Progenitor cell of endocrine pancreas (in vitro differentiated cells): ENCODE measurements at places on chromosomes 3 and 15.

- no peak for DNase-seq
These were observed 4.4 kb upstream of the BRPF1 start for GRCh38 chr3:9727041-9727595.

GRCh38 chr3:16596352-16597032 lies 8.7 kb downstream of the DAZL start:
- no peak for DNase-seq

- DNase-seq, result no peak
These were observed 323.0 kb upstream of the SEMA6D start for GRCh38 chr15:47394286-47394809.

GRCh38 chr3:123371859-123372685 lies 76.8 kb downstream of the ADCY5 start:
- no peak for DNase-seq

DNA sequence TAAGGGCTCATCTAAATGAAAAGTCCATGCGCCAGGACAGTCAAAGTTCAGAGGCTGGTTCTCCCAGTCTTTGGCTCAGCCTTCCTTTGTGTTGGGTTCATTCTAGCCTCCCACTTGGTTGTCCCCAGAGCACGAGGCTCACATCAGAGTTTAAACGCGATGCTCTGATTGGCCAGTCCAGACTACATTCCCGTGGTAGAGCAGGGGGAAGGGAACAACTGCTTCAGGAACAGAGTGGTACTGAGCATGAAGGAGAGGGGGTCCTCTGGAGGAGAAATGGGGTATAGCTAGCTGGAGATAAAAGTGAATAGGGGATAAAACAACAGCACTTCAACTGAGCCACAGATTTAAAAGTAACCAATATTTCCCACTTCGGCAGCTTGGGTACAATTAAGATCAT lies 32.2 kb downstream of the ANAPC13 start:
- no peak for DNase-seq

DNA sequence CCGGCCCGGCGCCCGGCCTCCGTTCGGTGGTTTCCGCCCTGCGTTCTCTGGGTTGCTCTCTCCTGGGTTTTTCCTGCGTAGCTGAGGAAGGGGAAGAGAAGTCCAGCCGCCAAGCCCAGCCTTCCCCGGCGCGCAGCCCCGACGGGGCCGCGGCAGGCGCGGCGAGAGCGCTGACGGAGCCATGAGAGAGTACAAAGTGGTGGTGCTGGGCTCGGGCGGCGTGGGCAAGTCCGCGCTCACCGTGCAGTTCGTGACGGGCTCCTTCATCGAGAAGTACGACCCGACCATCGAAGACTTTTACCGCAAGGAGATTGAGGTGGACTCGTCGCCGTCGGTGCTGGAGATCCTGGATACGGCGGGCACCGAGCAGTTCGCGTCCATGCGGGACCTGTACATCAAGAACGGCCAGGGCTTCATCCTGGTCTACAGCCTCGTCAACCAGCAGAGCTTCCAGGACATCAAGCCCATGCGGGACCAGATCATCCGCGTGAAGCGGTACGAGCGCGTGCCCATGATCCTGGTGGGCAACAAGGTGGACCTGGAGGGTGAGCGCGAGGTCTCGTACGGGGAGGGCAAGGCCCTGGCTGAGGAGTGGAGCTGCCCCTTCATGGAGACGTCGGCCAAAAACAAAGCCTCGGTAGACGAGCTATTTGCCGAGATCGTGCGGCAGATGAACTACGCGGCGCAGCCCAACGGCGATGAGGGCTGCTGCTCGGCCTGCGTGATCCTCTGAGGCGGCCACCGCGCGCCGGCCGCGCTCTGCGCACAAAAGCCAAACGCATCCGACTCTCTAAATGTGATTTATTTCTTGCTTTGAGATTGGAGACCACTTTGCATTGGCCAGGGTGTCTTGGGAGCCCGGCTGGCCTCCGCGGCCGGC lies 727 bp downstream of the RAP2B start:
- DNase-seq, result no peak

GRCh38 chr3:32951410-32951811 lies at the start of gene CCR4:
CCR4 (plus strand) TSS chr3:32951644; CDS start chr3:32953423, 1,779 bp downstream.
- DNase-seq, result no peak

GRCh38 chr3:126389794-126390146 lies 4.9 kb upstream of the CFAP100 start:
- no peak for DNase-seq

GRCh38 chr15:66252685-66253417 lies 699 bp downstream of the MEGF11 start:
- no peak for DNase-seq

- DNase-seq, result no peak
These were observed 41.8 kb downstream of the EHHADH start for GRCh38 chr3:185212086-185212485.

GRCh38 chr3:18591120-18591519 lies 166.0 kb upstream of the SATB1 start:
- DNase-seq, result no peak

GRCh38 chr15:89078851-89079810 lies 9.1 kb upstream of the ABHD2 start:
- no peak for DNase-seq

GRCh38 chr3:116701070-116701469 lies 8.5 kb upstream of the TUSC7 start:
- DNase-seq, result no peak

- DNase-seq, result no peak
These were observed 35.4 kb upstream of the KCNMB3 start for GRCh38 chr3:179286331-179286730.

- DNase-seq, result no peak
These were observed 8.7 kb upstream of the MCCC1 start for GRCh38 chr3:183108001-183108449.

- no peak for DNase-seq
These were observed 51.5 kb upstream of the MEF2A start for GRCh38 chr15:99514306-99514705.

DNA sequence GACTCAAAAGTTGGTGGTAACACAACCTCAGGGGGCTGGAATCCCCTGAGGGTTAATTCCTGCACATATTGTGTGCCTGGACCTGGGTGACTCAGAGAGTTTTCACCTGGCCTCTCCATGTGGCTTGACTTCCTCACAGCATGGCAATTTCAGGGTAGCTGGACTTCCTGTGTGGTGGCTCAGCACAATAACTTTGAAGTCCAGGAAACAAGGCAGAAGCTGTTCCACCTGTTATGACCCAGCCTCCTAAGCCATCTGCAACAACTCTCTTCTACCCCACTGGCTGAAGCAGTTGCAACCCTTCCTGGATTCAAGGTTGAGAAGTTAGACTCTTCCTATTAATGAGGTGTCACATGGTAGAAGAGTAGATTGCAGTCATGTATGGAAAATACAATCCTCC lies 58.4 kb downstream of the EDEM1 start:
- DNase-seq, result no peak

GRCh38 chr15:84826369-84826823 lies 9.2 kb downstream of the ALPK3 start:
- no peak for DNase-seq

DNA sequence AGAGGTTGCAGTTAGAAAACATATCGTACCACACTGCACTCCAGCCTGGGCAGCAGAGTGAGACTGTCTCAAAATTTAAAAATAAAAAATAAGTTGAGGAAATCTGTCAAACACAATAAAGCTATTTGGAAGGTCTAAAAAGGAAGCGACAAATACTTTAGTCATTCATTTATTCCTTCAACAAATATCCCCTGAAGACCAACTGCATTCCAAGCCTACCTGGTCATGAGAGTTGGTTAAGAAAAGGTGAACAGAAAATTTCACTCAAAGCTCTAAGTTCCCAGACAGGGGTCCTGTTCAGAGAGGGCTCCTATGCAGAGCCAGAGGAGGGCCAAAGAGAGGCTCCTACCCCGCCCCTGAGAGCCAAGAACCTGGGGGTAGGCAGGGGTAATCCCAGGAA lies 15.4 kb upstream of the PRKAR2A start:
- DNase-seq, result no peak

DNA sequence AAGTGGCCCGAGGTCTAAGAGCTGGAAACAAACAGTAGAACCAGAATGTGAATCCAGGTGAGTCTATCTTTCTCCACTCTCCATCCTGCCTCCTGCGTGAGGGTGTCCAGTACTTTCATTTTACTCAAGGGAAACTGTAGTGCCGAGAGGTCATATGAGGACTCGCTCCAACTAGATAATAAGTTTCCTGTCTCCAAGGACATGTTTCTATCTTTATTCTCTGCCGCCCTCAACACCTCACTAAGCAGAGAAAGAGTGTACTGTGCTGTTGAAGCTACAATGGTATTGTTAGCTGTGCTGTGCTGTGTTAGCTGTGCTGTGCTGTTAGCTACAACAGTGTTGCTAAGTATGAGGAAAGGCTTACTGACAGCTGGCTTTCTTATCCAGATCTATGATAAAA lies 137.9 kb upstream of the COL8A1 start:
- no peak for DNase-seq

GRCh38 chr3:150739877-150740645 lies 22.9 kb downstream of the SIAH2 start:
- no peak for DNase-seq

DNA sequence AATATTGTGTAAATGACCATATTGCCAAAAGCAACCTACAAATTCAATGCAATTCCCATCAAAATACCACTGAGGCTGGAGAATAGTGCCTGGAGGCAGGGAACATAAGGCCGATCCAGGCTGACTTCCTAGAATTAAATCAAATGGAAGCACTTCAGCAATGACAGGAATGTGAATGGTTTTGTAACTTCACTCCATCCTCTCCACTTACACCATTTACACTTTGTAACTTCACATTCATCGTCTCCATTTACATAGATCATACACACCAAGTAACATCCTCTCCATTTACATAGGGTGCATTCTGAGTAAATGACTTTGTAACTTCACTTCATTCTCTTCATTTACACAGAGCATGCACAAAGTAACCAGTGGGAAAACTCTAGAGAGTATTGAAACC lies 11.6 kb downstream of the STRIT1 start:
- DNase-seq, result no peak

DNA sequence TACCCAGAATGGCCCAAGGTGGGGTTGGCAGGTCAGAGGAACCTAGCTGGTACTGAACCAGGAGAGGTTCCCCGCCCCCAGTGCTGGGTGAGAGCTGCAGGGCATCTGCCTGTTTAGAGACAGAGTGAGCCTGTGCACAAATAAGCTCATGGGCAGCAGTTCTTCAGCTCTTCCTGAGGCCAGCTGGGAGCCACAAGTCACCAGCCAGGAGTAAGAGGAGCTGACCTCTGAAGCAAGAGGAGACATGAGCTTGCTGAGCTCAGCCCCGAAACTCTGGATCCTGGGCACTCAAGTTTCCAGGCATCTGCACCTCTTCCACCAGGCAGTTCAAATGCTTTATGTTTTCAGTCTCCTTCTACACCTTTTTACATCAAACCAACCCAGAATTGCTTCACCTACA lies 2.1 kb downstream of the RTP2 start:
- DNase-seq, result no peak

DNA sequence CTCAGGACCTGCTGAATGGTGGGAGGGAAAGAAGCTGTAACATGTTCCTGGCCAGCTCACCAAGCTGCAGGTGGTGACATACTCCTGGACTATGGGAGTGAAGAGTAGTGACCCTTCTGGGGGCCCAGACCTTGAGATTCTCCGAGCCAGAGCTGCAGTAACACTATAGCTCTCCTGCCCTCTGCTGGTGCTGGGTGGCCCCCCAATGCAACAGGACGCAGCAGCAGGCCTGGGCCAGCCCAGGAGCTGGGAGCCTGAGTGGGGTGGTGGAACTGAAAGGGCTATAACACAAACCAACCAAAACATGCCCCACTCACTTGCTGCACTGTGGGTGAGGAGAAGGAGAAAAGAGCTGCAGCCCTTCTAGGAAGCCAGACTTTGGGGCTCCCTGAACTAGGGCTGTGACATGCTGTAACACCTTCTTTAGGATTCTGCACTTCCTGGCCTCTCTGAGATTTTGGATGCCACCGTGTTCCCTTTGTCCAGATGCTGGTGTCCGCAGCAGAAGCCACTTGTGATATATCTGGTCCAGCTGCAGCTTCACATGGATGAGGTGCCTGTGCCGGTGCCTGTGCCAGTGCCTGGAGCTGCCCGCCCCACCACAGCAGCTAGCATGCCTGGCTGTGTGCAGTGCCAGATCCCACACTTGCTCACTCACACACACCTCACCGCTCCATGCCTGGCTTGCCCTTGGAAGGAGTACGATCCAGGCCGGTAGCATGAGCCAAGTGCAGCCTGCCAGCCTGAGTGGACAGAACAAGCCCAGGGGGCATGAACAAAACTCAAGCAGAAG lies 636.8 kb upstream of the KCNMB2 start:
- DNase-seq, result no peak

GRCh38 chr3:16151109-16151508 lies 23.4 kb upstream of the GALNT15 start:
- no peak for DNase-seq
